ENCODE measurements at places on chromosomes 13 and 19.
A peak's percentile ranks its signal among the peaks of the same experiment; 100 is the strongest.

DNA sequence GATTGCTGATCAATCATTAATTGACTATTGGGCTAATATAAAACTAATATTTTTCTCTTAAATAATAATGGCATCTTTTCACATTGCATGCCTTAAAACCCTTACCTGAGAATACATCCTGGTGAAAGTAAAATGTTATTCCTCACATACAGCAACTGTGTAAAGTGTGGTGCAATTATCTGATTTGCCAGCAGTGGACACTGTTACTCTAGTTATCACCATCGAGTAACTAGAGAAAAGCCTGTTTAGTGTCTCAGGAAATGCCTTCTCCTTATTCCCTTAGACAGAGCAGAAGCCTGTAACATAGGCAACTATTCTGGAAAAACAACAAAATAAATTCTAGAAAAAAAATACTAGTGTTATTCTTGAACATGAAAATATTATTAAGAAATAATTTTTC is 459.8 kb downstream of the FGF14 start:
- DNase-seq, result no peak

- DNase-seq, result no peak
Observed at GRCh38 chr13:98856983-98857382, 104.5 kb upstream of the SLC15A1 start.

- DNase-seq, result no peak
Observed at GRCh38 chr13:34155931-34156607, 338.1 kb downstream of the RFC3 start.

GRCh38 chr13:28611654-28612131 is 47.2 kb upstream of the POMP start:
- DNase-seq, result no peak

- no peak for DNase-seq
Observed at GRCh38 chr19:46392837-46393236, 20.5 kb downstream of the CCDC8 start.

DNA sequence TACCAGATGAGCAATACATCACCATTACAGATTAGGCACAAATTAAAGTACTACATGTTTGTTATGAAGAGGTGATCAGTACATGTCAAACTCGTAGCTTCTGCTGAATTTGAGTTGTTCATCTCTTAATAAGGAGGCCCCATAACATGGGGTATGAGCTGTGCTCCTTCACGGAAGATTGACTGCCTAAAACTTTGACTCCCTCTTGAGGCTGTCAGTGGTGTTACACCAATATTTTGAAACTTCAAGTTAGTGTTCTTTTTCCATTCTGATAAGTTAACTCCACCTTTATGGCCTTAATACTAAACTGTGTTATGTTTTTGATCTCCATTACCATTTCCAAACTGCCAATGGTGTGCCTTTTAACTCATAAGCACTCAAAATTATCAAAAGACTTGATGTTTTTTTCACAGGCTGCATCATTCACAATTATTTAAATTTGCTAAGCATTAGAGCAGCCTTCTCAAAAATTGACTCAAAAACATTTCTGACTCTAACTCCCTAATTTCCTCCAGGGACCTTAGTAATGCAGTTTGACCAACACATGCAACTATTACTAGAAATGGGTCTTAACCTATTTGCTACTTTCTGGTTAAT is 1591.5 kb downstream of the PCDH9 start:
- peak; percentile 4 for DNase-seq
